ENCODE measurements at places on chromosomes 1 and 21.

GRCh38 chr1:33088119-33088906 lies 7.4 kb downstream of the AZIN2 start:
- no peak for DNase-seq

DNA sequence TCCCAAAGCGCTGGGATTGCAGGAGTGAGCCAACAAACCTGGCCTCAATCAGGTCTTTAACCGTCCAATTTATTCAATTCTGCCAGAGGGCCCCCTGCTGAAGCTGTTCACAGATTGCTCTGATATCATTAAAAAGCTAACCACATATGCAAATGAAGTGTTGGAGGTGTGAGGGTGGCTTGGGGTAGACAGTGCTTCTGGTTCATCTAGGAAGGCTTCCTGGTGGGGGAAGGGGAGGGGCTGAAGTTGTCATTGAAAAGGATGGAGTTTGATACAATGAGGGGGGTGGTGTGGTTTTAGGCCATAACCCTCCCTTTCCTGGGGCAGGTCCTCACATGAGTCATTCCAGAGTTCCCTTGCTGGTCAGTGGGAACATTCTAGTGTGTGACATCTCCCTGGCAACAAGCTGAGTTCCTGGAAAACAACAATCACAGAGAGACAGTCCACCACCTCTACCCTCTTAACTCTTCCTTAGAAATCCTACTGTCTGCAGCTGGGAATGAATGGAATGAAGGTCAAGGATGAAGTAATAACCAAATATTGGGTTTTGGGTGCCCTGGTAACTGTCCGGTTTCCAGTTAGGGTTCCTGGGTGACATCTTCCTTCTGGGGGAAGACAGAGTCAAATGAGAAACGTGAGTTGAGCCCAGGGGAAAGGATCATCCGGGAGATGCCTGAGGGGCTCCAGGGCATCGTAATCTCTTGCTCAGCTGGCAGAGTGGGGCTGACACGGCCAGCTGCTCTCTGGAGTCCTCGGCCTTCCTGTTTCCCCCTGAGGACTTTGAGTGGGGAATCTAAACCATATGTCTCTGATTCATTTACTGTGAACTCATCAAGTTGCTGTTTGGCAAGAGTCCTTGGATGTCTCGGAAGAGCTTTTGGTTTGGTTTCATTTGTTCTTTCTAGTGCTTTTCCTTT lies 32.2 kb downstream of the BATF3 start:
- no peak for DNase-seq

DNA sequence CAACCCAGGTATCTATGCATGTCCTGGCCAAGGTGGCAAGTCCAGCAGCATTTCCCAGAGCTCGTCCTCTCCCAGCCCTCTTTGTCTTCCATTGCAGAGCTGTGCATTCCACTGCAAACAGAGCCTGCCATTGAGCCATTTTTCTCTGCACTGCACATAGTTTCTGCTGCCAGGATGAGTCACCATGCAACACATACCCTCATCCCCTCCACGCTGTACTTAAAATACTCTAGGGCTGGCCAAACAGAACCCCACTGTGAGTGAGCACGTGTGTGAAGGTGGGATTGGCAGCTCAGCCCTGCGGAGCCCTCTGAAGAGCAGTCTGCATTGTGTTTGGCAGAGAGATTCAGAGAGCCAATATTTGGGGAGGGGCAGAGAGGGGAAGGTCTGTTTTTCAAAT lies 3.9 kb upstream of the ATP1B1 start:
- DNase-seq = no peak

DNA sequence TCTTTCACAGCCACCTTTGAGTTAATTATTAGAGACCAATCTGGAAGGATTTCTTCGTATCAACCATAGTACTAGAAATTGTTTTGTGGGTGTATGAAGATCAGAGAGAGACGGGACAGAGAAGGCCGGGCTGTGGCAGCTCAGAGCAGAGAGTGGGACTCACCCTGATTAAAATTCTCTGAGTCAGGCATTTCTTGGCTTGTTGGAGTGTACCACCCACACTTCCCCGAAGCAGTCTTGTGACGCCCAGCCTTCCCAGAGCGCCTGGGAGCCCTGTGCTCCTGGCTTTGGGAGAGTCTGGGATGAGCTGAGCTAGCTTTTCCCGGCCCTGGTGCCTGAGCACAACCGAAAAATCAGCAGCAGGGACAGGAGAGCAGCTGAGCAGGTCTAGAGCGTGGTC lies 19.4 kb downstream of the PLEKHM2 start:
- no peak for DNase-seq

GRCh38 chr1:207868774-207869721 lies 41.9 kb downstream of the CD34 start:
- DNase-seq = peak; percentile 55

GRCh38 chr21:38380481-38381137 lies 117.7 kb downstream of the ERG start:
- no peak for DNase-seq

DNA sequence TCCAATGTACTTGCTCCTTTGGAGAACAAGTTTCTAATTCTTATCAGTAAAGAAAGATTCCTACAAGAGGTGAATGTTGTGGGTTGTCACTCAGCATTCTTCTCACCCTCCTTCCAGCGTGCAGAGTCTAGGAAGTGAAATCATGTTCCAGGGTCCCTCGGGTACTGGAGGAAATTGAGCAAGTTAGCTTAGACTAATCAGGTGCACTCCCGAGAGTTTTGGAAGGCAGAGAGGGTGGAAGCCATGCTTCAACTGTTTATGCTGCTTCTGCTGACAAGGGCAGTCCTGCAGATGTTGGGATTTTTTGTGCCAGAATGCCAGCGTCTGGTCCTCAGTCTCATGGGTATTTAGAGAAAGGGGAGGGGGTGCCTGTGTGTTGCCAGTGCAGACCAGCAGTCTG lies 5.3 kb upstream of the C1orf115 start:
- DNase-seq = no peak

- no peak for DNase-seq
Observed at GRCh38 chr1:223678841-223679240, 13.3 kb upstream of the CAPN8 start.

DNA sequence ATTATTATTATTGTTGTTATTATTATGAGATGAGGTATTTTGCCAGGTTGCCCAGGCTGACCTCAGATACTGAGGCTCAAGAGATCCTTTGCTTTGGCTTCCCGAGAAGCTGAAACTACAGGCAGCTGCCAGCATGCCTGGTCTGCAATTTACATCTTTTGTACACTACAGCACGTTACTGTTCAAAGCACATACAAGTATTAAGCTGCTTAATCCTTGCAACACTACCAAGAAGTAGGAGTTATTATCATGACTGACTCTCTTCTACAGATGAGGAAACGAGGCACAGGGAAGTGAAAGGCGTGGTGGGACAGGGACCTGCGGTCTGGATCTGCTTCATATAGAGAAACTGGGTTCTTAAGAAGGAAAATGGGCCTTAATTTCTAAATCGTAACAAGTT lies 11.6 kb downstream of the ERG start:
- no peak for DNase-seq

DNA sequence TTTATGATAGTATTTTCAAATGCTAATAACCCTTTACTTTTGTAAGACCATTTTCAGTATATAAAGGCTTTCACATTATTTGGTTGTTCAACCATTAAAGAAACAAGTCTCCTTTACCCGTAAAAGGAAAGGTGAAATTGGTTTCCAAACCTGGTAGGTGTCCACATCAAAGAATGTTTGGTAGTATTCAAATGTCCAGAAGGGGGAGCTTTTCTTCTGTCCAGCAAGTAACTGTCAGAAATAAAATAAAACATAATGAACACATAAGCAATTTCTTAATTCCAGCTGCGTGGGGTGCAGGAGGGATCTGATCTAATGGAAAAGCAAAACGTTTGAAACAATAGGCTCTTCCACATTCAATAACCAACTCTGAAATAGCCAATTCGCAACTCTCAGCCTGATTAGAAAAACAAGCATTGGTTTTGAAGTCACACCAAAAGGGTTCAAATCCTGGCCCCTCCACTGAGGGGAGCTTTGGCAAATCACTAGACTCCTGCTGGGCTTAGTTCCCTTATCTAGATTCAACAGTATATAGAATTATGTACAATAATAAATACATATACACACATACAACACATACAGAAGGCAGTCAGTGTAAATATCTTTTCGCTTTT lies 11.0 kb downstream of the YIPF1 start:
- DNase-seq = no peak

DNA sequence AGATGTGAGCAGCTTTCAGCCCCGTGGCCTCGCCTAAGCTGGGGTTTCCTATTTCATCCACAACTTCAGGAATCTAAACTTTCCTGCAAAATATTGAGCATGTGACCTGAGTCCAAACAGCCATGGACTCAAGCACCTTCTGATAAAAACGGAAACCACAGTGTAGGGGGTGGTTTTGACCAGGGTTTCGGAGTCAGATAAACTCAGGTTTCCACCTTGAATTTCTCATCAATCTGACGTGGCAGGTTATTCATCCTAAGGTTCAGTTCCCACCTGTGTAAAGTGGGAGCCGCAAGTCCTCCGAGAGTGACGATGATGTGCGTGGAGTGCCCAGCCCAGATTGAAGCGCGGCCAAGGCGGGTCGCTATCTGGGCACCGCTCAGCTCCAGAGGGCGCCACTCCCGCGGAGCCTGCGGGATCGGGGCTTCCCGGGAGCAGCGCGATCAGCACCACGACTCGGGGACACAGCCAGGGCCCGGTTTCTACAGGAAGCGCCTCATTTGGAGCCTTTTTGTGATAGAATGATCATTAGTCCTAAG lies 871 bp upstream of the ETS2 start:
- no peak for DNase-seq

DNA sequence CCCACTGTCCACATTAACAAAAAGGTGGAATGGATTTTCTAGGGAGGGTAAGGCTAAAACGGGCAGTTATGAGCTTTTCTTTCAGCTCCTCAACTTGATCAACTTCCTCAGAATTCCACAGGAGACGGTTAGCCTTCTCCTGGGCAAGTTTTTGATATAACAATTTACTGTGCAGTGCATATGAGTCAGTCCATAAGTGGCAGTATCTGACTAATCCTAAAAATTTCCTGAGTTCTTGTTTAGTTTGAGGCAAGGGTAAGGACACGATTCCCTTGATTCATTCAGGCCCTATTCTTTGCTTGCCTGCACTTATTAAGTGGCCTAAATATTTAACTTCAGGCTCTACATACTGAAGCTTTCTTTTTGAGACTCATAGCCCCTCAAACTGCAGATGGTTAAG lies 6.2 kb upstream of the AADACL3 start:
- no peak for DNase-seq

- no peak for DNase-seq
Observed at GRCh38 chr1:107344268-107344760, 203.5 kb downstream of the NTNG1 start.

- DNase-seq = no peak
Observed at GRCh38 chr1:241105147-241105546, 251.9 kb downstream of the RGS7 start.

GRCh38 chr21:29232530-29233255 lies 66.0 kb upstream of the BACH1 start:
- DNase-seq = no peak

Measured in activated gamma-delta T cell treated with Interleukin-2 at 50 U/mL for 16 hours (primary cell).